ENCODE measurements at places on chromosomes 2 and 18.
A peak's percentile ranks its signal among the peaks of the same experiment; 100 is the strongest.

DNA sequence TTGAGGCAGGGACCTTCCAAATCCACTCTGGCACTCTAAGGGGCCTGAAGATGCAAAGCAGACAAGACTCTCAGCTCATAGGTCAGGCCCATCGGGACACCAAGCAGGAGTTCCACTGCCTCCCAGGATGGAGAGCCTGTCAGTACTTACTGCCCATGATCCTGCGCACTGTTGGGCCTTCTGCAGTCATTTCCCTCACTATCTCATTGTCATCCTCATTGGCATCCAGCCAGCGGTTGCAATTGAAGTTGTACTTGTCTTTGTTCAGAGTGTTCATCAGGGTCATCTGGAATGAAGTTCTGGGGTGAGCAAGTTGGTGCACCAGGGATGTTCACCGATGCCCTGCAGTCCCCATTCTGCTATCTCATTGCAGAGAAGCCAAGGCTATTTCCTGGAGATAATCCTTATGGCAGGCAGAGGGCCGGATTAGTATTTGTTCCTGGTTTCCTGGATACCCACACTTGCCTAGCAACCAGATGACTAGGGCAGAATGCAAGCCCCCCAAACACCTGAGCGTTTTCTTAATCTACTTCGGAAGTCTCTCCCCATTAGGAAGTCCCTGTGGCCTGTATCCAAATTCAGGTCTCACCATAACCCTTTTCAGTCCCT lies 65.1 kb downstream of the LOXHD1 start:
- no peak for DNase-seq

DNA sequence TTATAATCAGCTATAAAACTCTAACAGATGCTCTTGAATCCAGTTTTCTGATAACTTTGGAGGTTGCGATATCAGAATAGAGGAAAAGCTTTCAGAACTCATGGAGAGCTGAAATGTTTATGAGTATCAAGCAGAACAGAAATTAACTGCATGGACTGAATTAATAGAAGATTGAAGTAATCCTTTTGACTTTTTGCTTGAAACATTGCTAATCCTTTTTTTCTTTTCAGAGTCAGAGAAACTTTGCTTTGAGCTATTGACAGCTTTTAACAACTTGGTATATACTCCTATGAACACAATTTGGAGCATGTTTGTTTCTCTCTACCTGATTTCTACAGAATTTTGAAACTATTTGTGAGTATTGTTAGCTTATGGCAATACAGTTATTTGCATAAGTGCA lies 1254.8 kb downstream of the LRP1B start:
- DNase-seq = no peak

DNA sequence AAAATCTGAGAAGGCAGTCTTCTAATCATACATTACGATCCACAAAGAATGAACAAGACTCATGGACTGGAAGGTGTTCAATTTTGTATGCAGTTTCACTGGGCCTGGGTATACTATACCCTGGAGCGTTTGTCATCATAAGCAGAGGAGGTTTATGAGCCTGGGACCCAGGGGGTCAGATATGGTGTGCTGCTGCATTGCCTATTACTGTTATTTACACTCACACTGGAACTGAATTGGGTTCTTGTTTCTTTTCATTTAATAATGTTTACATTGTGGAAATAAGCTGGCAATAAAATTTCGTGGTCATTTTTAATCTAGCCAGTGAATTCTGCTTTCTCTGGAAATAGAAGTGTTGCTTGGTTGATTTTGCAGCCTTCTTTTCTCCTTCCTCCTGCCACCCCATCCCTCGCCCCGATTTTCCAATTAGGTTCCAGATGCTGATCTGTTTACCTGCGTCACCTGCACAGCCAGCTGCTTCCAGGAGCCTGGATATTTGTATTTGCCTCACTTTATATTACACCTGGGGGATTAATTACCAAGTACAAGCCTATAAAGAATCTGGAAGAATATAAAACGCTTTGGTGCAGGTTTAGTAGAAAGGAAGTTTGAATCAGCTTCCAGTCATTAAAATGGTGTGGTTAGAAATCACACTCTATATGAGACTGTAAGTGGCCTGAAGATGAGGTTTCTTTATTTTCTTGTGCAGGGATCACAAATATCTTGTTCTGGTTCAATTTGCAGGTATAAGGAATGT lies 234.4 kb downstream of the SOCS6 start:
- DNase-seq = no peak

- no peak for DNase-seq
Observed at GRCh38 chr2:142515493-142515892, 362.0 kb upstream of the KYNU start.

GRCh38 chr18:27931535-27931934 lies 245.4 kb downstream of the CDH2 start:
- DNase-seq = no peak

DNA sequence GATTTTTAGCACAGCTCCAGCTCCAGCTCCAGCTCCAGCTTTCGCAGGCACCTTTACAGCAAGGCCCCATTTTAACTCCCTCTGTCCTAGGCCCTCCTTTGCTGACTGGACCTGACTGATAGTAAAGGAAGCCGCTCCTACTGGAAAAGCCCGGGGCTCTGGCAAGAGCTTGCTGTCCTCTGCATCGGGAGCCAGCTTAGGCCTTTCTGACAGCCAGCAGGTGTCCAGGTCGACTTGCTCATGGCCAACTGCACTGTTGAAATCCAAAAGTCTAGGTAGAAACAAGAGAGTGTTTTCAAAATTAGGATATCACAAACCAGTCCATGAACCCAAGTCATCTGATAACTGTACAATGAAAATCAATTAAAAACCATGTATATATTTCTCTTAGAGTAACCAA lies 161.1 kb downstream of the LAMA1 start:
- no peak for DNase-seq

DNA sequence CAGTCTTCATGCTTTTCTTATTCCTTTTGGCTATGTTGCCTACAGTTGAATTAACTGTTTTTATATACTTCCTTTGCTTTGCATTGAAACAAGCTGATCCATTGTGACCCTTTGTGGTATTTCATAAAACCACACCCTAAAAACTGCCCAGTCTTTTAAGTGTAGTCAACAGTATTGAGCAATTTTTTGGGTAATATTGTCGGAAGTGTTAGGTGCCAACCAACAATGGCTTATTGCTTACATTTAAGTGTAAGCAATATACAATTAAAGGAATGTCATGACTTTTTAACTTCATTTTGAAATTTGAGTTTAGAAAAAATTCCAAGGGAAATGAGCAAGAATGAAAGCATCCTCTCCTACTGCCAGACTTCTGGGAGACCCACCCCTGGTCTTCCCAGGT lies 174.1 kb downstream of the NEDD4L start:
- no peak for DNase-seq

- no peak for DNase-seq
Observed at GRCh38 chr2:46877619-46878113, 37.9 kb downstream of the MCFD2 start.

DNA sequence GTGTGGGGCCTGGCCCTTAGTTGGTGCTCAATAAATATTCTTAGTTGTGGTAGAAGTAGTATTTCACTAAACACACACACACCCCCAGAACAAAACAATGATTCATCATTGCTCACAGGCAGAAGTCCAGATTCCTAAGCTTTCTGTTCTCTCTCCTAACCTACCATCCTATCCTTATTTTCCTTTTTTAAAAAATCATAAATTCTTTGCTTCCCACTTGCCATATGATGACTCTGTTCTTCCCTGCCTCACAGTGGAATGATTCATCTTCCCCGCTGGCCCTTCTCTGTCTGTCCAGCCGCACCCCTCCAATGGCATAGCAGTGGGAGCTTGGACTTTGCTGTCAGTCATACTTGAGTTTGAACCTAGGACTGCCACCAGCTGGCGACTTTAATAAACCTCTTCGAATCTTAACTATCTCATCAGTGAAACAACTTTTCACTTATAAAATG lies 5.2 kb downstream of the EML6 start:
- DNase-seq = no peak

GRCh38 chr2:74083750-74084149 lies 64.0 kb downstream of the BOLA3 start:
- DNase-seq = no peak

DNA sequence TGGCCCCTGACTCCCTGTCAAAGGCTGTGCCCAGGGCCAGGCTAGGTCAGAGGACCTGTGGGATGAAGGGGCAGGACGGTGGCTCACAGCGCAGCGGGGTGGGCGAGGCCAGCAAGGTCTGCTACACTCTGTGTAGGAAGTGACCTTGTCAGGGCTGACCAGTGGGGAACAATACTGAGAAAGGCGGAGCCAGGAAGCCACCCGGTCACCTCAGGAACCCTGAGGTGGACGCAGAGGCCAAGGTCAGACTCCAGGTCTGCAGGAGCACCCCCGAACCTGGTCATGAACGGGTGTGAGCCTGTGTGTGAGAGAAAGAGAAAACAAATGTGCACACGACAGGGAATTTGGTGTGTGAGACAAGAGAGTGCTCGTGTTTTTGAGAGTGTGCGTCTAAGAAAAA lies 72.3 kb downstream of the SMAD7 start:
- DNase-seq = no peak

DNA sequence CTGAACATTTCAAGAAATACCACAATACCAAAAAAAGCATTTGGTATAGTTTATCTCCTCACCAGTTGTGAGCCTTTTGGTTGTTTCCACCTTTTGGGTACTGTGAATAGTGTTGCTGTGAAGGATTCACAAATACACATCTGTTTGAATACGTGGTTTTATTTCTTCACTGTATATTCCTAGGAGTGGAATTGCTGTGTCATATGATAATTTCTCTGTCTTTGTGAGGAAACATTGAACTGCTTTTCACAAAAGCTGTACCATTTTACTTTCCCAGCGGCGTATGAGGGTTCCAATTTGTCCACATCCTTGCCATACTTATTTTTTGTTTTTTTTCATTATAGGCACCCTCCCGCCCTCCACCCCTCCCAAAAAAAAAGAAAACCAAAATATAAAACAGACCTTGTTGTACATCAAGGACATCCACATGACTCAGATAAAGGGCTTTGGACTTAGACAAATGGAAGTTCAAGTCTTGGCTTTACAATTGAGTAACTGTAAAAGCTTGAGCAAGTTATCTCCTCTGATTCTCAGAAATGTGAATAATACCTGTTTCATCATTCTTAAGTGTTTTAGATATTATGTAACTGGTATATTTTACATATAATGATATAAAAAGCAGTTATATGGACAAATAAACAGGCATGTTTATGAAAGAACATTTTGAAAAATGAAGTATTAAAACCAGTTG lies 19.0 kb downstream of the UBE2E3 start:
- no peak for DNase-seq

DNA sequence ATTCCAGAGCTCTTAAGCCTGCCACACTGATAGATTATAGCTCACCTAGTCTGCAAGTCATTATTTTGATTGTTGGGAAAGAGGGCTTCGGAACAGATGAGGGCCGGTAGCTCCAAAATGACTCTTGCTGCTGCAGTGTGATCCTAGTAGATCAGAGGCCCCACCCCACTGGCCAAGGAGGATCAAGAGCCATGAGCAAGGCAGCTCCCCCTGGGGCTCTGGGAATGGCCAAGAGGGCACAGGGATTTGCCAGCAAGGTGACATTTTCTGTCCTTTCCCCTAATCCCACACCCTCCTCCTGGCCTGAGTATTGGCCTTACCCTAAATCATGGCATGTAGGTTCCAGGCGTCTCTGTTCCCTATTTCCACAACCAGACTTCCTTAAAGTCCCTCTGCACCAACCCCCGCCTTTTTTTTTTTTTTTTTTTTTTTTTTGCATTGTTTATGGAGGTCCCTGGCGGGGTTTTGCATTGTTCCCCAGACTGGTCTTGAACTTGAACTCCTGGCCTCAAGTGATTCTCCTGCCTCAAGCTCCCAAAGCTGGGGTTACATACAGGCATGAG lies 36.5 kb downstream of the EIF4E2 start:
- no peak for DNase-seq

DNA sequence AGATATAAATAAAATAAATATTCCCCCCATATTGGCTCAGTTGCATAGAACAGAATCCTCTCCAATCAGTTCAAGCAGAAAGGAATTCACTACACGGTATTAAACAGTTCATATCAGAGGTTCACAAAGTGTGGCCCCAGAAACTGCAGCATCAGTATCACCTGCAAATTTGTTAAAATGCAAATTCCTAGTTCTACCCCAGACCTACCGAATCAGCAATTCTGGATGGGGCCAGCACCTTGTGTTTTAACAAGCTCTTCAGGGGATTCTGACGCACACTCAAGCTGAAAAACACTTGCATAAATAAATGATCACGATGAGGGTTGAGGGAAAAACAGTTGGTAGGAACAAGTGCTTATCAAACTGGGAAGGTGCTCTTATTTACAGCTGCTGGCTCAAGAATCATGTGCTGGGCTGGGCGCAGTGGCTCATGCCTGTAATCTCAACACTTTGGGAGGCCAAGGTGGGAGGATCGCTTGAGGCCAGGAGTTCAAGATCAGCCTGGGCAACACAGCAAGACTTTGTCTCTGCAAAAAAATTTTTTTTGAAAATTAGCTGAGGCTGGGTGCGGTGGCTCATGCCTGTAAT lies 6.4 kb downstream of the GTF3C2 start:
- no peak for DNase-seq

DNA sequence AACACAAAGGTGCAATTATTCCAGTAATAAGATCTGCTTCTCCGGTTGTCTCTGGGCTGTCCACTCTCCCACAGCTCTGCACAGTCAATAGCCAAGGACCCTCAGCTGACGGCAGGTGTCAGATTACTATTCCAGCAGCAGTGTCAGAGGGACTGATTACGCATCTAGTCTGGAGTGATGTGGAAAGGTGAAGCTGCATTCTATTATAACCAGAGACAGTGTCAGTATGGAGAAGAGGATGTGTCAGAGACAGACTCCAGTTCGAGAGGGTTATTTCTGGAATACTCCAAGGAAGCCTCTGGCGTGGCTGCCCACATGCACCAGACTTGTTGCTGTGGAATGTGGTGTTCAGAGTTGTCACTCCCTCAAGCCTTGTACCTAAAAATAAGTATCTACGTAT lies 163.6 kb upstream of the TMEM200C start:
- DNase-seq = no peak

DNA sequence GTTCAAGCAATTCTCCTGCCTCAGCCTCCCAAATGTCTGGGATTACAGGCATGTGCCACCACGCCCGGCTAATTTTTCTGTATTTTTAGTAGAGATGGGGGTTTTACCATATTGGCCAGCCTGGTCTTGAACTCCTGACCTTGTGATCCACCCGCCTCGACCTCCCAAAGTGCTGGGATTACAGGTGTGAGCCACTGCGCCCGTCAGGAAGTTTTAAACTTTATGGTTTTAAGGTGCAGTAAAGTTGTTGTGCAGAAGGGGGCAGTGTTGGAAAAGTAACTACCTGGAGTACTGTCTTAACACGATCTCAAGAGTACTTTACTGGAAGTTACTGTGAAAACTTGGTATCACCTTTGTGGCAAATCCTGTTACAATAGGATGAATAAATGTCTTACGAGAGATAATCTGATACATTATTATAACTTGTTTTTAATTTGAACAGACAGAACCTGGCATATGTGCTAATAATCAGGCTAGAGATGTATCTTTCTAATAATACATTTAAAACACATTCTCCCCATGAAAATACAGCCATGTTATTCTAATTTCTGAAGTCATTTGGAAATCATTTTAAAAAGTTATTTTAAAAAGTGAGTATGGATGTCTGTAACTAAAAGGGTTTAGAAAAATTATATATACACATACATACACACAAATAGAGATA lies 10.8 kb downstream of the SPDYA start:
- peak; percentile 49 for DNase-seq

GRCh38 chr2:129765678-129766351 lies 213.7 kb upstream of the RAB6C start:
- DNase-seq = no peak

All from activated CD4-positive, alpha-beta T cell treated with anti-CD3 and anti-CD28 coated beads, Interleukin-2, amount 50 U/mL, for 1 hour (primary cell).